GM12892 (cell line): ENCODE measurements at places on chromosomes 7 and 10.

GRCh38 chr7:142389544-142389943, 131.7 kb upstream of the PRSS58 start:
- DNase-seq = no peak

GRCh38 chr7:151133266-151133985, 34.1 kb downstream of the GBX1 start:
- no peak for DNase-seq

DNA sequence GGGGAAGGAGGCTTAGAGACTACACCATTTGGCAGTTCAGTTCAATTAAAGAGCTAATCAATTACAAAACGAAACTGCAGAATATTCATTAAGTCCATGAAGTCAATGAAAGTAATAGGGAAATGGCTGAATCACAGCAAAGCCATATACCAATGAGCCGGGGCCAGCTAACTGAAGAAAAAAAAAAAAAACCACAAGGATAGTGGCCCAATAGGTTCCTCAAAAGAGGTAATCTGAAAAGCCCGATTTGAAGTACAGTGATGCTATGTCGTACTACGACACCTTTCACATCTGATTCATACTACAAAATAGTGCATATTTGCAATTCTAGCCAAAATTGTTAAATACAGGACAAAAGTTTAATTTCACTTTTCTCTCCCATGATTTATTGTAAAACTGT, 2.5 kb downstream of the ARHGAP12 start:
- no peak for DNase-seq

GRCh38 chr7:144414815-144415214, 11.3 kb upstream of the NOBOX start:
- no peak for DNase-seq

DNA sequence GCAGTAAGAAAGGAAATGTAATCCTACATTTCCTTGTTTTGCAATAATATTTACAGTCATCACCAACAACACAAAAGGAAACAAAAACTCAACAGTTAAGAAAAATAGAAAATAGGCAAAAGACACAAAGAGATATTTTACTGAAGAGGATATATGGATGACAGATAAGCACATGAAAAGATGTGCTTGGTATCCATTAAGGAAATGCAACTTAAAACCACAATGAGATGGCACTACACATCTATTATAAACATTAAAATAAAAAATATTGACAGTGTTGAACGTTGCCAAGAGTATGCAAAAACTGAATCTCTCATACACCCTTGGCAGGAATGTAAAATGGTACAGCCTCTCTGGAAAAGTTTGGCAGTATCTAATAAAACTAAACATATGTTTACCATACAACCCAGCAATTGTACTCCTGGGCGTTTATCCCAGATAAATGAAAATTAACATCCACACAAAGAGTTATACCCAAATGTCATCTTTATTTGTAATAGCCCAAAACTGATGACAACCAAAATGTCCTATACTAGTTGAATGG, 5.4 kb downstream of the CEP41 start:
- no peak for DNase-seq

- no peak for DNase-seq
Measured at GRCh38 chr10:58992830-58993460, 183.5 kb upstream of the PHYHIPL start.
